Progenitor cell of endocrine pancreas (in vitro differentiated cells): ENCODE measurements at places on chromosomes 12 and 14. TPM values are rescaled to one million over a fixed set of nuclear protein-coding genes. Genes with fewer than 3 reads are reported as not detected.

Gene SLC17A8
- total RNA-seq, result 1.2 and 1.5 TPM in 2 replicates

Gene GALNT4
- 25.7 and 27.9 TPM in 2 replicates for total RNA-seq

Gene ABHD12B
- not detected in 2 replicates for total RNA-seq

Gene MYO1H
- total RNA-seq, result 0.51 and 0.77 TPM in 2 replicates

Gene SOAT2
- 0.98 and 1.1 TPM in 2 replicates for total RNA-seq

Gene MANSC4
- 0.40 and 1.1 TPM in 2 replicates for total RNA-seq

DNA sequence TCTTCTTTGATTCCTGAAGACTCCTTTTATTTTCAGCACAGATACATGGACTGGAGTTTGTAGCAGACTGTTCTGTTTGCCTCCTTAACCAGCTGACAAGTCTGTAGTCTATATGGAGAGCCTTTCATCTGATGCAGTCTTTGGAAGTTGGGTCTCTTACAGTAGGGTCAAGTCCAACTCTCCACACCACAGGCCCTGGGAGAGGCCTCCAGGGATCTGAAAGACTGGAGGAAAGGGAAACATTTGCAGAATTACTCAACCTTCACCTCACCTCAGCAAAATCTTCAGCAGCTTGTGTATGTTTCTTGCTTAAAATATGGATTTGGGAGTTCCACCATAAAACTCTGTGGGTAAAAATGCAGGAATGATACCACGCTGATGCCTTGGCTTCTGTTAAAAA is 188.4 kb downstream of the MSRB3 start:
- DNase-seq, result no peak
- no peak overlapping the region for H3K27ac ChIP-seq
- H3K4me3 ChIP-seq, result no peak overlapping the region
- no peaks in the 10 kb centered on the region for H3K4me1 ChIP-seq
- peaks cover 2% of the 10 kb centered on the region for H3K27me3 ChIP-seq
- no peaks in the 10 kb centered on the region for H3K36me3 ChIP-seq

GRCh38 chr12:75042125-75042524 is 167.5 kb downstream of the KCNC2 start:
- peaks cover 3% of the 10 kb centered on the region for H3K4me1 ChIP-seq
- no peaks in the 10 kb centered on the region for H3K36me3 ChIP-seq
- no peak overlapping the region for H3K4me3 ChIP-seq
- no peak for DNase-seq
- peaks cover 8% of the 10 kb centered on the region for H3K27me3 ChIP-seq

GRCh38 chr12:1494856-1495255 is 99.5 kb downstream of the FBXL14 start:
- no peaks in the 10 kb centered on the region for H3K4me1 ChIP-seq
- no peak overlapping the region for H3K27ac ChIP-seq
- no peak for DNase-seq
- no peak overlapping the region for H3K4me3 ChIP-seq
- peaks cover 36% of the 10 kb centered on the region for H3K36me3 ChIP-seq
- H3K27me3 ChIP-seq, result no peaks in the 10 kb centered on the region

DNA sequence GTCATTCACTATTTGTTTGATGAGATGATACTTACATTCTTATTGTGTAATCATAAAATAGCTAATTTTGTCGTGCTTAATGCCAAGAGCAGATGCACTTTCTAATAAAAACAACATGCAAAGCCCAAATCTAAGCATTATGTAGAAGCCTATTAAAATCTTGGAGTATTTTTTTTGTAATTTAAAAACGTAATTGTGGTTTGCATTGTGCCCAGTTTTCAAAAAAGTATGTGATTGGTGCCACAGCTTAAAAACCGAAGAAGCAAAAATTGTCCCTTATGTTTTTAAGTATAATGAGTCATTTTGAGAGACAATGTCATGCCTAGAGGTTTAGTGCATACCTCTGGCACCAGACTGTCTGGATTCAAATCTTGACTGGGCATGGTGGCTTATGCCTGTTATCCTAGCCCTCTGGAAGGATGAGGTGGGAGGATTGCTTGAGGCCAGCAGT is 464.8 kb upstream of the RGS6 start:
- no peak overlapping the region for H3K4me3 ChIP-seq
- peaks cover 19% of the 10 kb centered on the region for H3K36me3 ChIP-seq
- no peak overlapping the region for H3K27ac ChIP-seq
- no peak for DNase-seq
- no peaks in the 10 kb centered on the region for H3K27me3 ChIP-seq

DNA sequence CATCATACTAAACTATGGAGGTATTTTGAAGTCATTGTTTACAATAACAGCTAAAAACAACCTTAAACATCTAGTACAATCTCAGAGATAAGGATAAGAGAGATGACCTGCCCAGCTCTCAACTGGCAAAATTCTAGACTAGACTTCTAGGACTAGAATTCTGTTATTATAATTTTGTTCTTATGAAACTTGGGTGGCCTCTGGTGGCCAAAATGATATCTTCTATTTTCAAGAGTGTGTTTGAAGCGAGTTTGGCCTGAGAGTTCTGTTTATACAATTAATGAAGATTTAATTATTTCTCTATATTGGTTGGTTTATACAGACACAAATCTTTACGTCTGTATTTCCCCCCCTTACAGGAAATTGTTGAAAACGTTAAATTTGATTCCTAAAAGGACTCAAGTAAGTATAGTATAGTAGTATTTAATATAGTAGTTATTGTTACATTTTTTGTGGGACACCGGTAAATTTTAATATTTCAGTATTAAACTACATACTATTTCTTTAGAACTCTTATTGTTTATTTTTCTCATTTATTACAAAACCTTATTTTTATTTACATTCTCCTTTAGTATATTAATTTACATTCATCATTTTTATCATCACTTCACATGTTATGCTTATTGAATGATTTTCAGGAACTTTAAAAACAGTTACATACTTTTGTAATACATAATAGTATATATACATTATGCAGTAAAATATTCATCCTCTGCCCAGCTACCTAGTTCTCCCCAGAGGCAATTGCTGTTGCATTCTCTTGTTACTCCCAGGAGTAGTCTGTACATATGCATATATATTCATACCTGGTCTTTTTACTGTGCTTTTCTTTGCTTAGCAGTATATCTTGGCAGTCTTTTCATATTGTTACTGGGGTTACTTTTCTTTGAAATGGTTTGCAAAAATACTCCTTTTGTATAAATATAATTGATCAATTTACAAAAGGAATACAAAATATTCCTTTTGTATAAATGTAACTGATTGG is 6.6 kb downstream of the PPHLN1 start:
- H3K4me3 ChIP-seq, result no peak overlapping the region
- peaks cover 13% of the 10 kb centered on the region for H3K4me1 ChIP-seq
- H3K27me3 ChIP-seq, result no peaks in the 10 kb centered on the region
- H3K36me3 ChIP-seq, result peaks cover 2% of the 10 kb centered on the region
- DNase-seq, result no peak

DNA sequence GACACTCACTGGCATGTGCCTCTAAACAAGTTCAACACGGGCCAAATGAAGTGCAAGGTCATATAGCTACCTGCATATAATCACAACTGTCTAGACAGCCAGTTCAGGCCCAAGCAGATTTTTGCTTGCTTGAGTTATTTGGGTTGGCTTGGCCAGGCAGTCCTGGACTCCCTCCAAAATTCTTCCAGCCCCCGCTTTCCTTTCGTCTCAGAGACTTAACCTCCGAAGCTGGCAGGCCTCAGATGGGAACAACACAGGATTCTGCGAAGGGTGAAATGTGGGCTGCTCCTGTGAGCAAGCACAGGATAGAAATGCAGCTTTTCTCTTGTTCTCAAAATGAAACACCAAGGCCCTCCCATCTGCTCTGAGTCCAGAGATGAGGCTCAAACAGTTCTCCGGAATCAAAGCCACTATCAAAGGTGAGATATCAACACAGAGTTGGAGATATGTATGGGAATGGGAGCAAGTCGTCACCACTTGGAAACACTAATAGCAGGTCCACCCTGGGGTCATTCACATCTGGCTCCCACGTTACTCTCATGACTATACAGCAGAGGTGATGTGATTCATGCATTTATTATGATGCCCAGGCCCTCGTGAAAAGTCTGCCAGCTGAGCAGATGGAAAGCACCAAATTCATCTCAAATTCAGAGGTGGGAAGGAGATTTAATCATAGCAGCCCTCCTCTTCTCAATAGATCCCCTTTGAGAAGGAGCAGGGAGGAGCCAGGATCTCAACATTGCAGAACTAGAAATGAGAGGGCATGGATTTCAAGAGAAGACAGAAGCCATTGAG is 389.8 kb downstream of the NUAK1 start:
- no peak overlapping the region for H3K27ac ChIP-seq
- no peaks in the 10 kb centered on the region for H3K36me3 ChIP-seq
- H3K27me3 ChIP-seq, result no peaks in the 10 kb centered on the region
- H3K4me1 ChIP-seq, result peaks cover 4% of the 10 kb centered on the region
- no peak overlapping the region for H3K4me3 ChIP-seq
- DNase-seq, result no peak

DNA sequence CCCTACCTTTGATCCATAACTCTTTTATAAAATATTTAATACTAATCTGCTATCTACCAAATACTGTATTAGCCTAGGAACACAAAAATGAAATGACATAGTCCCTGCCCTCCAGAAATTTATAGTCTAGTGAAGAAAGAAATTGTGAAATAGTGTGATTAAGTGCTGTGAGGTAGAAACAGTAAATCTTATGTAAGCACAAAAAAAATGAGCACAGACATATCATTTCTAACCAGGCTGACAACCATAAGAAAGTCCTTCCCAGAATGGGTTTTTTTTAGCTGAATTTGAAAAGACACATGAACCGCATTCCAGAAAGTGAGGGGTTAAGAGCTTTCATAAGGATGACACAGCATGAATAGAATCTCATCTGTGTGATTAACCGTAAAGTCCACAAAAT is 145.9 kb downstream of the SOX5 start:
- H3K4me3 ChIP-seq, result no peak overlapping the region
- no peak for DNase-seq
- peaks cover 3% of the 10 kb centered on the region for H3K36me3 ChIP-seq
- H3K4me1 ChIP-seq, result peaks cover 8% of the 10 kb centered on the region
